Sciatic nerve (tissue), 2 donors: ENCODE measurements at places on chromosomes 7 and 10. TPM values are rescaled to one million over a fixed set of nuclear protein-coding genes. Genes with fewer than 3 reads are reported as not detected.

Gene MGMT
- total RNA-seq: 24.5 TPM

Gene GPRIN2
- 2.0 TPM for total RNA-seq

DNA sequence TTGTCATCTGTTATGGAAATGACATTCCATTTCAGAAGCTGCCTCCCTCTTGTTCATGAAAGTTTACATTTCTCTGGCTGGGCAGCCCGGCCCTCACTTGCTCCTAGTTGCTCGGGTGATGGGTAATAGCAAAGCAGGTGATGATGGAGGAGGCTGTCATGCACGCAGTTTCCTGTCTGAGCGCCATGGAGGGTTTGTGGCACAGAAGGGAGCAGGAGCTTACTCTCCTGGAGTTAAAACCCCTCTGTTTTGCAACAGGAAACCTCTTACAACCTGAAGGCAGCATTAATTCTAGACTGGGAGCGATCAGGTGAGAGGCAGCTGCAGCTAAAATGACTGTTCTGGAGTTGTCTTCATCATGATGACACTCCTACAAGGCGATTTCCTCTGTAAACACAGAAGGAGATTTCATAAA, 34.1 kb upstream of the MKI67 start:
- DNase-seq: no peak

Gene OR6B1
- total RNA-seq: not detected

Gene MCM10
- 0.45 TPM for total RNA-seq

Gene NEUROD6
- not detected for total RNA-seq

DNA sequence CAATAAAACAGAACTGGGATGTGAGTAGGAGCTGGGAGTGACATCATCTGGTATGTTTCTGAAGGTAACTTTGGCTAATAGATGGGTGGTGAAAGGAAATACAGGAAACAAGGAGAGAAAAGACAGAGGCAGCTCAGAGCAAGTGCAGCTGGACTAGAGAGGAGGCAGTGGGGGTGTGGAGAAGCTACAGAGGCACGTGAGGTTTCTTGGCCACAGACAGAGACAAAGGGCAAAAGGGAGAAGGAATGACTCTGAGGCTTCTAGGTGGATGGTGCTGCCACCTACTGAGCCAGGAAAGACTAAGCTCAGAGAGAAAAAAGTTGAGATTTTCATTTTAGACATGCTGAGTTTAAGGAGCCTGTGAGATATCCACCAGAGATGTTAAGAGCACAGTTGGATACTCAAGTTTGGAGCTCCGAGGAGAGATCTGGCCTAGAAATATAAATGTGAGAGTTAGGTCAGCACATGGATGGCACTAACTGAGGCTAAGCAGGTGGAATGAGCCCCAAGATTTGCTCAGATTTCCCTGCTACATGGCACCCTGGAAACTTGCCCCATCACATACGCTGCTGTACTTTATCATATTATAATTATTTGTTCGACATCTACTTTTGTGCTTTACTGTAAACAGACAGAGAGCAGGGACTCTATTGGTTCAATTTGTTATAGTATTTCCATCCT, 293.0 kb upstream of the IMMP2L start:
- peak; percentile 60 for DNase-seq

DNA sequence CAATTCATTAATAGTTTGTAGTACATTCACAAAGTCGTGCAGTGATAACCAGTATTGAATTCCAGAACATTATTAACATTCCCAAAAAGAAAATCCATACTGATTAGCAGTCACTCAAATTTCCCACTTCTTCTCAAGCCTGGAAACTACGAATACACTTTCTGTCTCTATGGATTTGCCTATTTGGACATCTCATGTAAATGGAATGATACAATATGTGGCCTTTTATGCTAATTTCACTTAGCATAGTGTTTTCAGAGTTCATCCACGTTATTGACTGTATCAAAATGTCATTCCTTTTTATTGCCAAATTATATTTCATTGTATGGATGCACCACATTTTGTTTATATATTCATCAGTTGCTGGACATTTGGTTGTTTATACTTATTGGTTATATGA, 78.8 kb downstream of the STK31 start:
- no peak for DNase-seq

Gene GPR26
- total RNA-seq: not detected

Gene TMEM213
- not detected for total RNA-seq

DNA sequence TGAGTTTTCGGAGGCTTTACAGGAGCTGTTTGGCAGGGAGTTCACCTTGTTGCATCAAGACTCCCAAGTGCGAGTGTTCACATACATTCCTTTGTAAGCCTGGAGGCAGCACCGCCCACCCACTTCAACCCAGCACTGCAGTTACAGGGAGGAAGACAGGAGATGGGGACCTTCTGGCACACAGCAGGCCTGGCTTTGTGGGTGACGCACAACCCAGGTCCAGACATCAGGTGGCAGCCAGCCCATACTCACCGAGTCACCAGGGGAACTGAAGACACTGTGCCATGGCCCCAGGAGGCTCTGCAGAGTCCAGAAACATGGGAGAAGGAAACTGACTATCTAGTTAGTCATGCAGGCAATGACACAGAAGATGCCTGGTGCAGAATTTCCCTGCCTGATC, 305.9 kb upstream of the RNF32 start:
- no peak for DNase-seq

- no peak for DNase-seq
Measured at GRCh38 chr10:14491811-14492210, 161.1 kb upstream of the FRMD4A start.

Gene SPDYE6
- total RNA-seq: not detected

Gene GHRHR
- total RNA-seq: 1.2 TPM

- DNase-seq: peak; percentile 77
Measured at GRCh38 chr10:44195112-44196007, 189.5 kb downstream of the CXCL12 start.

Gene PTPRN2
- 12.7 TPM for total RNA-seq

DNA sequence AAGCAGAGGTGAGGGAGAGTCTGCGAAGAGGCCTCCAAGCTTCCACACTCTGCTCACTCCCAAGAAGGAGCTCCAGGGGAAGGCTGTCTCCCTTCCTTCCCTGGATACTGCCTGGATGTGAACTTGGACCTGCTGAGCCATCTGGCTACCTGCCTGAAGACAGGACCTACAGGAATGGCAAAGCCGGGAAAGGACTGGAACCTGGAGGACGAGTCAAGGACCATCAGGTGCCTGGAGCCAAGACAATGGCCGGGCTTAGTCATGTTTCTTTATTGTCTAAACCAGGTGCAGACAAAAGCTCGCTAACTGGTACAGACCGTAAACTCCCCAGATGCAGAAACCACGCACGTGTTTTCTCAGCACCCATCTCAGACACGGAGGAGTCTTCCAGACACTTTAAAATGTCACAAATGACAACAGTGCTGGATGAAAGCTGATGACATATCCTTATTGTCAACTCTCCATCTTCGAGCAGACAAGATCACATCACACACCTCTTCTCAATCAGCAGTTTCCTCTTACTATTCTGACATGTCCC, 12.1 kb downstream of the ASB13 start:
- no peak for DNase-seq

- no peak for DNase-seq
Measured at GRCh38 chr7:55569797-55570196, 2.5 kb downstream of the VOPP1 start.

DNA sequence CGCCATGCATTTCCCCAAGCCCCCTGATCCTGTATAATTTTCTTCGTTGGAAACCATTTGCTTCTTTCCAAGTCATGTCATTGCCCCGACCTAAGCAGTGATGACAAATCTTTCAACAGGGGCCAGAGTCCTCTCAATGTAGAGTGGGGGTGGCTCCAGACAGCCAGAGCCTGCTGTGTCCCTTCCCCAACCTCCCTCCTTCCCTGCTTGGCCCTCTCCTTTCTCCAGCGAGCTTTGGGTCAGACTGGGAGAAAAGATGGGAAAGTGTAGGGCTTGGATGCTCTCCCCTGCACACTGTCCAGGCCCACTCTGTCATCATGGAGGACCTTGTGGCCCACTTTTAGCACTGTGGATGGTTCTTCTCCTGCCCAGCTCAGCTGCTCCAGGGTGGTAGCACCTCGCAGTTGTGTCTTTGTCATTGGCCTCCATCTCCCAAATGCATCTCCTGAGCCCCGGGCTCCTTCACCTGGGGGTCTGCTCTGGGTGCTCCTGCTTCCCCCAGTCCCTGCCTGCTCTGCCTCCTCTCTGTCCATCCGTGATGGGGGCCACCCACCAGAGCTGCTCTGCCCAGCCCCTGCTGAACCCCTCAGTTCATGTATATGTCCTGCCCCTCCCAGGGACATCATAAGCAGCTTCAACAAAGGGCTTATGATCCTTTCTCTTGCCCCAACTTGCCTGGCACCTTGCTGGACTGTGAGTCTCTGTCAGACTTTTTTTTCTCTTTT, 37.5 kb downstream of the BTBD16 start:
- DNase-seq: no peak

- no peak for DNase-seq
Measured at GRCh38 chr7:132123773-132124172, 452.5 kb downstream of the PLXNA4 start.

- DNase-seq: no peak
Measured at GRCh38 chr10:103553743-103554487, 60.4 kb downstream of the NEURL1 start.

Gene ZNF365
- 0.18 TPM for total RNA-seq

DNA sequence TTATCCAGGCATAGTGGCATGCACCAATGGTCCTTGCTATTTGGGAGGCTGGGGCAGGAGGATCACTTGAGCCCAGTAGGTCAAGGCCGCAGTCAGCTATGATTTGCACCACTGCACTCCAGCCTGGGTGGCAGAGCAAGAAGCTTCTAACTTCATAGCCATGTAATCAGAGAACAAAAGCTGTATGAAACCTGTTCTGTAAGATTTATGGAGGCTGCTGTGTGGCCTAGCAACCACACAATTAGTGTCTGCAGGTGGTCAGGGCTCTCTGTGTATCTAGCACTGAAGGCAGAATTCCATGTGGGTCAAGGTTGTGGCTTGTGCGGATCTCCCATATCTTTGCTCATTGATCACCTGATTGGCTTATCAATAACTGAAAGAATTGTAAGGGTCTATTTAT, 221.5 kb upstream of the FOXK1 start:
- DNase-seq: no peak

DNA sequence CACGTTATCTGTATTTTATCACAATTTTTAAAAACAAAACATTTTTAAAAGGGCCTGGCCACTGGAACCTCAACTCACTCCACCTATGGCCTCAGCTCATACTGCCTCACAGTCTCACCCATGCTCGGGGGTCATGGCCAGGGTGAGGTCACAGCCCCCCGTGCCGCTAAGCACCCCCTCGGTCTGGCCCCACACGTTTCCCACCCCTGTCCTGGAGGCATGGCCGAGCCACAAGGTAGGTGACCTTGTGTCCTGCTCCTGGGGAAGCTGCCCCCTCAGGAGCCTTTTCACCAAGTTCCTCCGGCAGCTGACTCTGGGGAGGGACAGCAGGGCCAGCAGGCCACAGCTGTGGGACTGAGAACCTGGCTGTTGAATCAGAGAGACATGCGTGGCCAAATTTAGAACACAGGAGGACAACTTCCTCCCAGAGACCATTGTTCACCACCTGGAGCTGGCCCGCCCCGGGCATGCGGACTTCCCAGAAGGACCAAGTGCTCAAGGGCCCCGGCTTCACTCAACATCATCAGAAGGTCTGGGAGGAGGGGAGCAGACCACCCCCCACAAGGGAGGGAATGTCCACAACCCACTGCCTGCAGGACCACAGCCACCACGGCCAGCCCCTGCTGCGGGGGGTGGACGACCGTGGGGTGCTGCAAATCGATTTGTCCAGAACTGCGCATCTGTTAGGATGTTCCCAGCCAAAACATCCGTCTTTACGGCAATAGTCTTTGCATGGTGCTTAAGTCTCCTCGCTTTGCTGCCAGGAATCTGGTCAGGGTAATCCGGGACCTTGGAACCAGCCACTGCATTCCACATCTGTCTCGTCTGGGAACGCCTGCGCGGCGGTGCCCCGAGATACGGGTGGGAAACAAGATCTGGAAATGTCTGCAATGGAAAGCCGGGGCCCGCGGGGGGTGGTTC, 48.6 kb upstream of the PDGFA start:
- no peak for DNase-seq

Gene ELN
- total RNA-seq: 62.8 TPM

GRCh38 chr10:93413252-93413689, 68.9 kb downstream of the MYOF start:
- no peak for DNase-seq

DNA sequence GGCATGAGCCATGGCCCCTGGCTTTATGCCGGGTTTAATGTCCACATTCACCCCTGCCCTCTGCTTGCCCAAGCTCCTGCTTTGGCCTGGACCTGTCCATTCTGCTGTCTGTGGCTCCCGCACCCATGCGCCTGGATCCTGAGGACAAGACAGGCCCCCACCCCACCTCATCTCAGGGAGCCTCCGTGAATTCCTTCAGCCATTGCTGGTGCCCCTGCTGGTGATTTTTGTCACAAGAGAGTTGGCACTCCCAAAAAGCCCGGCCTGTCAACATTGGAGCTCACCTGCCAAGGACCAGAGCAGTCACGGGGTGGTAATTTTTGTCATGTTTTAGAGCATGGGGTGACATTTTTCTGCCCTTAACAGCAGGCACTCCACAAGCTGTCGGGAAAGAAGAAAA, 127.5 kb upstream of the PLXNA4 start:
- no peak for DNase-seq

GRCh38 chr10:124179308-124180043, 86.1 kb upstream of the CHST15 start:
- DNase-seq: no peak

GRCh38 chr7:95045236-95045923, 138.0 kb downstream of the PPP1R9A start:
- DNase-seq: no peak

Gene PLCE1
- total RNA-seq: 16.9 TPM

DNA sequence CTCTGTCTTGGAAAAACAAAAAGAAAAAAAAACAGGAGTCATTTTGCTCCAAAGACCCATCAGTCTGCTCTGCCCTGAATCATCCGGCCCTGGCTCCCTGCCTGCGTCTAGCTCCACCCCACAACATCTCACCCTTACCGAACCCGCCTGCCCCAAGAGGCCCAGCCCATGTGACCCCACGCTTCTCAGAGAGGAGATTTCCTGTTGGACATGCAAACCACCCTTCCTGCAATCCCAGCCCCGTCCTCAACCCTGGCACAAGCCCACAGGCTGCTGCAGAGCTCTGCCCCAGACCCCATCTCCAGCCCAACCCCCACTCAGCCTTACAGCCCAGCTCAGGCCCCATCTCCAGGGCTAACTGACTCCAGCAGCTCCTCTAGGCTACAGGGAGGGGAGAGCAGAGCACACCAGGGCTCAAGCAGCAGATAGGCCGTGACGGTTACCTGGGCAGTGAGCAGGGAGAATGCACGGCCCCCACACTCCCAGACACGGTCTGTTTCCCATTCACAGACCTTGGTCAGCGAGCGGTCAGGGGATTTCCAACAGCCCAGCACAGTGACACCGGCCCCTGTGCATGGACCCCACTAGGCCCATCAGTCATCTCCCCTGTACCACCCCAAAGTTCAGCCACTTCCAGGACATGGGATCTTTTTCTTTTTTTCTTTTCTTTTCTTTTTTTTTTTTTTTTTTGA, 69.9 kb upstream of the GTF2I start:
- DNase-seq: peak; percentile 95

DNA sequence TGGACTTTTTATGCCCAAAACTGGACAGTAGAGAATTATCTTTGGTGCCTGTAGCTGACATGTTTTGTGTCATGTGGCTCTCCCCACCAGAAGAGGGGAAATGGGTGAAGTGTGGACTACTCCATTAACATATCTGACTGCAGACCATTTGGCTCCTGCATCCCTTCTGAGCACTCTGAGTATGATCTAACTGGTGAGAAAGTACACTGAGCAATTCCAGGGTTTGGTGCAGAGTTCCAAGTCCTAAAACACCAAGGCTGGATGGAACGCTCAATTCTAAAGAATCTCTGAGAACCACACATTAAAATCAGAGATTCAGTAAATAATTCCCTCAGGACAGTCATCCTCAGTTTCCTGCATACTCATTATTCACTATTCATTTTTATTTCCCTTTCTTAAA, 22.8 kb upstream of the OSBPL3 start:
- no peak for DNase-seq
